Glutamatergic neuron (in vitro differentiated cells): ENCODE measurements at places on chromosomes 13 and 19. TPM values are rescaled to one million over a fixed set of nuclear protein-coding genes. Genes with fewer than 3 reads are reported as not detected.

Gene IGSF23
- not detected for total RNA-seq

Gene NANOS2
- not detected for total RNA-seq

Gene BRSK1
- 223 TPM for total RNA-seq

Gene TMTC4
- total RNA-seq, result 139 TPM

Gene KIR2DL1
- not detected for total RNA-seq

Gene CFAP97D2
- not detected for total RNA-seq

Gene BRME1
- 4.6 TPM for total RNA-seq

Gene ZNF135
- 16.6 TPM for total RNA-seq

GRCh38 chr19:51294211-51294976 lies 17.1 kb upstream of the IGLON5 start:
- H3K4me1 ChIP-seq, result peaks cover 9% of the 10 kb centered on the region
- DNase-seq, result no peak
- peaks cover 4% of the 10 kb centered on the region for H3K27me3 ChIP-seq
- no peaks in the 10 kb centered on the region for H3K36me3 ChIP-seq
- H3K4me3 ChIP-seq, result no peak overlapping the region
- no peak overlapping the region for H3K27ac ChIP-seq

- peak overlapping the region; percentile 33 for H3K27ac ChIP-seq
- H3K4me1 ChIP-seq, result peaks cover 17% of the 10 kb centered on the region
- no peaks in the 10 kb centered on the region for H3K27me3 ChIP-seq
- no peak for DNase-seq
- H3K36me3 ChIP-seq, result peaks cover 9% of the 10 kb centered on the region
- no peak overlapping the region for H3K4me3 ChIP-seq
These were observed 293.8 kb downstream of the FGF9 start for GRCh38 chr13:21964686-21965085.

DNA sequence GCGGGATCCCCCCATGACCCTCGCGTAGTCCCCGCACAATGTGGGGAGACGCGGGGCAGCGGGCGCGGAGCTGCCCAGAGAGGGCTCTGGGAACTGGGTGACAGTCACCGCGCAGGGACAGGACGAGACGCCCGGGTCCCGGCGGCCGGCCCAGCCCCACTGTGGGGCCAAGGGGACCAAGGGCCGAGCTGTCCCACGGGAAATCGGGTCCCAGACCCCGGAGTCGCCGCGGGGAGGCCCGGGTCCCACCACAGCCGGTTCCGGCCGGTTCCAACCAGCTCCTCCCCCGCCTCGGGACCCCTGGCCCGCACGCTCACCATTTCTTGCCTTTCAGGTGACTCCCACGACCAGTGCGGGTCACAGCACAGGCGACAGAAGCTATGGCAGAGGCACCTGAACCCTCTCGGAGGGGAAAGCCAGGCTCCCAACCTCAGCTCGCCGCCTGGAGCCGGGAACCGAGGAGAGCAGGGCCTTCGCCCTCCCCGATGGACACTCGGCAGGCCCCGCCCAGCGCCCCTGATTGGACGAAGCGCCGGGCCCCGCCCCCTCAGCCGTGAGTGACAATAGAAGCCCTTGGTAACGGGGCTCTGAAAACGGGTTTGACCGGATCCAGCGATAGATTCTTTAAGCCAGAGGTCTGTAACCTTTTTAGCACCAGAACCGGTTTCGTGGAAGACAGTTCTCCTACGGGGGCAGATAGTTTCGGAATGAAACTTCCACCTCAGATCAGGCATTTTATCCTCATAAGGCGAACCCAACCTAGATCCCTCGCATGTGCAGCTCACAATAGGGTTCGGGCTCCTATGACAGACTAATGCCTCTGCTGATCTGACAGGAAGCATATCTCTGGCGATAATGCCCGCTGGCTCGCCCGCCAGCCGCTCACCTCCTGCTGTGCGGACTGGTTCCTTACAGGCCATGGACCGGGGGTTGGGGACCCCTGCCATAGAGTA lies at the start of gene ZNF433:
TSS of gene ZNF433 (minus strand) at position 460 of the 953 bp plus-strand sequence. CDS start at position 320, 140 bp downstream.
- peaks cover 4% of the 10 kb centered on the region for H3K4me1 ChIP-seq
- H3K36me3 ChIP-seq, result peaks cover 11% of the 10 kb centered on the region
- H3K27me3 ChIP-seq, result no peaks in the 10 kb centered on the region
- H3K4me3 ChIP-seq, result peak within 1 kb of the TSS; percentile 92

- peaks cover 3% of the 10 kb centered on the region for H3K27me3 ChIP-seq
- H3K36me3 ChIP-seq, result no peaks in the 10 kb centered on the region
- peaks cover 4% of the 10 kb centered on the region for H3K4me1 ChIP-seq
- no peak within 1 kb of the TSS for H3K27ac ChIP-seq
These were observed at the start of gene FREM2 for GRCh38 chr13:38686577-38687245. FREM2 (plus strand) TSS chr13:38687077; CDS start chr13:38687345, 268 bp downstream.

DNA sequence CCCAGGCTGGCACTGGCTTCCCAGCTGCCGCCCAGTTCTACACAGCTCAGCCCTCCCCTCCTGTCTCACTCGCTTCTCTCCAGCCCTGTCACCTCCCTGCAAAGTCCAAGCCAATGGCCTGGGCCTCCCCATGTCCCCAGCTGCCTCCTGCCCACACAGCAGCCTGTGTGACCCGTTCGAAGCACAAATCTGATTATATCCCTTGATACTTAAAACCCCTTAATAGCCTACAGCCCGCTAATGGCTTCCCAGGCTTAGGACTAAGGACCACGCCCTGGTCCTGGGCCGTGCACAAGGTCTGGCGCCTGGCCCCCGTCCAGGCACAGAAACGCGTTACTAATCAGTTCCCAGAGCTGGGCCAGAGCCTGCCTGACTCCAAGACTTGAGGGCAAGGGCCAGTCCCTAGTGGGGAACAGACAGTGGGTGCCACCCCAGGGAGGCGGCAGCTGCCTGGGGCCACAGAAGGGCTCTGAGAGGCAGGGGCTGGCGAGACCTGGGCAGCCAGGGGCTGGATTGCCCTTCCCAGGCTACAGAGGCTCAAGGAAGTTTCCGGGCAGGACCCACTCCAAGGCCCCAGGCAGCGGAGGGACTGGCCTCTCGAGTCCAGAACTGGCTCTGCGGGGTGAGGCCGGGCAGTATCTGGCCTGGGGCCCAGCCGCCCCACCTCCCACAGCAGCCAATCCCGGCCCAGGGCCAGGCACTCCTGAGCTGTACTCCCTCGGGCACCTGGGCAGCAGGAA lies 10.4 kb downstream of the XAB2 start:
- H3K4me1 ChIP-seq, result no peaks in the 10 kb centered on the region
- H3K27ac ChIP-seq, result peak overlapping the region; percentile 89
- peaks cover 6% of the 10 kb centered on the region for H3K27me3 ChIP-seq
- H3K36me3 ChIP-seq, result no peaks in the 10 kb centered on the region
- peak; percentile 43 for DNase-seq

- H3K4me1 ChIP-seq, result peaks cover 28% of the 10 kb centered on the region
- no peak overlapping the region for H3K27ac ChIP-seq
- H3K36me3 ChIP-seq, result peaks cover 12% of the 10 kb centered on the region
- peaks cover 1% of the 10 kb centered on the region for H3K27me3 ChIP-seq
- DNase-seq, result no peak
- no peak overlapping the region for H3K4me3 ChIP-seq
These were observed 58.5 kb downstream of the DNAJC15 start for GRCh38 chr13:43081866-43082265.

DNA sequence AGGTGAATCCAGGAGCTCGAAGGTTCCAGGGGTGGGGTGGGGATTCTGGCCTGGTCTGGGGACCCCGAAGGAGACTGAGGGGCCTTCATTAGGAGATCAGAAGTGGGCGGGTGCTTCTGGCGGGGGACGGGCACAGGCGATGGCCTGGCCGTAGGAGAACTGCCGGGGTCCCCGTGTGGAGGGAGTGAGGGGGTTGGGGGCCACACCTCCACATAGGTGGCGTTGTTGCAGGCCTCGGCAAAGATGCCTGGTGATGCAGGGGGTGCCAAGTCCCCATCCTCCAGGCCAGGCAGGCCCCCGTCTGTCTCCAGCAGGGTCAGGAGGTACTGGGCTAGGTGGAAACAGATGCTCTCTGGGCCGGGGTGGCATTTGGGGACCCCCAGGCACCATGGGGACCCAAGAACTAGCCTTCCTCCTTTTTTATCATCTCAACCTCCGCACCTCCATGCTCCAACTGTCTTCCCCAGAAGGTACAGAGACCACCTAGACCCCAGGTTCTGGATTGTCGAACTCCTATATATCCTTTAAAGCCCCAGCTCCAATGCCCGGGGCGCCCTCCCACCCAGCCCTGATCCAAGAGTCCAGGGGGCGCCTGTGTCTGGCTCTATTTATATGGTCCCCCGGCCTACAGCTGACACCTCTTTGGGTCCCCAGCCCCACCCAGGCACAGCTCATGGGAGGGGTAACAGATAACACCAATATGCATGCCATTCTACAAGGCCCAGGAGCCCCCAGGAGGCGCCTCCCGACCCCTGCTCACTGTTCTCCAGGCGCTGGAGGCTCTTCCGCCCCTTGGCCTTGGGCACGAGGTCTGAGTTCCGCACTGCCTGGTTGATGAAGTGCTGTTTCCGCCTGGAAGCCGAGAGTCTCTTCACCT lies 8.2 kb downstream of the RNU6-9 start:
- H3K36me3 ChIP-seq, result no peaks in the 10 kb centered on the region
- H3K4me1 ChIP-seq, result peaks cover 12% of the 10 kb centered on the region
- no peak overlapping the region for H3K4me3 ChIP-seq

DNA sequence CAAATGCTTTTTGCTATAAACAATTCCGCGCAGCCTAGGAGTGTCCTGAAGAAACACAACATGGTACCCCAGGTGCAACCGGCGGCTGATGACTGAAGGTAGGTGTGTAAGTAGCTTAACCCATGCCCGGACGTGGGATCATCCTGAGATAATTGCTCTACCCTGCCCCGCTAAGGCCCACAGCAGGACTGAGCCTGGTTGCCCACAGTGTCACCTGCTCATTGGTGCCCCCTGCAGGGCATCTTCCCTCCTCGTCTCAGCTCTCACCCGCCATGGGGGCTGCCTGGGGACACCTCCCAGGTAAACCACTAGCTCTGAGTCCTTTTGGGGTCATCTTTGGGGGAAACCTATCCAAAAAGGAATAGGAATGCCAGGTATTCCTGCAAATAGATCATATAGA lies 22.3 kb downstream of the TMEM161A start:
- H3K27ac ChIP-seq, result no peak overlapping the region
- H3K4me3 ChIP-seq, result no peak overlapping the region
- peaks cover 11% of the 10 kb centered on the region for H3K4me1 ChIP-seq
- H3K36me3 ChIP-seq, result no peaks in the 10 kb centered on the region
- DNase-seq, result peak; percentile 53

DNA sequence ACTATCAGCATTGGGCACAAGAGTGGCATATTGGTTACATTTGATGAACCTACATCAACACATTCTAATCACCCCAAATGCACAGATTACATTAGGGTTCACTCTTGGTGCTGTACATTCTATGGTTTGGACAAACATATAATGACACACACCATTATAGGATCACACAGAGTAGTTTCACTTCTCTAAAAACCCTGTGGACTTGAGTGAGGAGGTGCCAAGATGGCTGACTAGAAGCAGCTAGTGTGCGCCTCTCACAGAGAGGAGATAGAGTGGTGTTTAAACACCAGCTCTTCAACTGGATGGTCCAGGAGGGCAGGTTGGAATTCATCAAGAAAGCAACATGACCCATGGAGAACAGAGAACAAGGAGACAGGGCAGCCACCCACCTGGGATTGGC lies 265.6 kb downstream of the TDRD3 start:
- DNase-seq, result no peak
- no peak overlapping the region for H3K27ac ChIP-seq
- H3K27me3 ChIP-seq, result no peaks in the 10 kb centered on the region

- H3K36me3 ChIP-seq, result no peaks in the 10 kb centered on the region
- no peak for DNase-seq
- no peak overlapping the region for H3K27ac ChIP-seq
- H3K27me3 ChIP-seq, result no peaks in the 10 kb centered on the region
These were observed 433.4 kb downstream of the SLITRK5 start for GRCh38 chr13:88104576-88104975.
